Mucosa of descending colon (tissue), 3 donors: ENCODE measurements at places on chromosomes 11 and 22. TPM values are rescaled to one million over a fixed set of nuclear protein-coding genes. Genes with fewer than 3 reads are reported as not detected.

- no peak for DNase-seq
Observed at GRCh38 chr11:69120096-69120875, 35.4 kb upstream of the SMIM38 start.

RGL4 gene
- total RNA-seq = not detected

CARNS1 gene
- 0.89 TPM for total RNA-seq

PAK1 gene
- 116 TPM for total RNA-seq

TSGA10IP gene
- not detected for total RNA-seq

DNA sequence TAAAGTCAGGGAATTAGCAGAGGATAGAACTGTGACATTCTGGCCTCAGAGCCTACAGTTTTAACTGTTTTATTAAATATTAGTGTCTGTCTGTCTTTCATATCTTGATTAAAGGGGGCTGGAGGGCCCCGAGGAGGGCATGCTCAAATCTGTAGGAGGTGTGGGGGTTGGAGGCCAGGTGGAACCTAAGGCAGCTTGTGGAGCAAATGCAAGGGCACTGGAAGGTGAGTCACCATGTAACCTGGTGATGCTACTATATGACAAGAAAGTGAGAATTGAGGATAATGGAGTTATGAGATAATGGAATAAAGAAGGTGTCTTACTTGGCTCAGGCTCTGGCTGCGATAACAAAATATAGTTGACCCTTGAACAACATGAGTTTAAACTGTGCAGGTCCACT, 27.3 kb upstream of the TMEM86A start:
- no peak for DNase-seq

GRCh38 chr22:29780748-29781676, 13.8 kb downstream of the UQCR10 start:
- no peak for DNase-seq

C11orf91 gene
- 0.51 TPM for total RNA-seq

CLDN5 gene
- total RNA-seq = 22.0 TPM

KCNJ4 gene
- total RNA-seq = not detected

CCDC88B gene
- 28.8 TPM for total RNA-seq

DDI1 gene
- not detected for total RNA-seq

- DNase-seq = no peak
Observed at GRCh38 chr22:31148488-31148887, 8.2 kb upstream of the PLA2G3 start.

DNA sequence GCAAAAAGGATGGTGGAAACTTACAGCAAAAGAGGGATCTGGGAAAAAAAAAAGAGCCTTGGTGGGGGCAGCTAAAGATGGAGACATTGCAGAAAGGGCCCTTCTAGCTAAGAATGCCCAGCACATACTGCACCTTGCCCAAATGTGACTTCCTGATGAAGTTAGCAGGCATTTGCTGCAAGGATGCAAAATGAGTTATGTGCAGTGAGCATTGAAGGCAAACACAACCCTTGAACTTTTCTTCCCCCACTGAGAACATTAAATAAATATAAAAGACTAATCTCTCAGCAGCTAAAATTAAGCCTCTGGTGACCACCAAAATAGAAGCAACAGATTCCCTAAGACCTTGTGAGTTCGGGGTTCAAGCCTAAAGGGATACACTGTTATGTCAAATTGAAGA, 129.9 kb downstream of the ARL14EP start:
- DNase-seq = no peak

DNA sequence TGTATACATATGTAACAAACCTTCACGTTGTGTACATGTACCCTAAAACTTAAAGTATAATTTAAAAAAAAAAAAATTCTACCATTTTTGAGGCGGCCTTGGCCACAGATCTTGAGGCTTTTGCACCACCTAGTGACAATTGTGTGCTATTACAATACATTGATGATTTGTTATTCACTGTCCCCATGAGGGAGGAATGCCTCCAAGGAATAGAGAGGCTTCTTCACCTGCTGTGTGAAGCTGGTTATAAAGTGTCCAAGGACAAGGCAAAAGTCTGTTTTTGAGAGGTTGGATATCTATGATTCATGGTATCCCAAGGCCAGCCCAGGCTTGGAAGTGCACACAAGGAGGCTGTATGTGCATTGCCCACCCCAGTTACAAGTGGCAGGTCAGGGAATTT, 30.7 kb downstream of the SLC22A25 start:
- DNase-seq = no peak

TRPM5 gene
- 3.7 TPM for total RNA-seq

OR8A1 gene
- total RNA-seq = not detected

MN1 gene
- 7.6 TPM for total RNA-seq

NCF4 gene
- 6.3 TPM for total RNA-seq

DNA sequence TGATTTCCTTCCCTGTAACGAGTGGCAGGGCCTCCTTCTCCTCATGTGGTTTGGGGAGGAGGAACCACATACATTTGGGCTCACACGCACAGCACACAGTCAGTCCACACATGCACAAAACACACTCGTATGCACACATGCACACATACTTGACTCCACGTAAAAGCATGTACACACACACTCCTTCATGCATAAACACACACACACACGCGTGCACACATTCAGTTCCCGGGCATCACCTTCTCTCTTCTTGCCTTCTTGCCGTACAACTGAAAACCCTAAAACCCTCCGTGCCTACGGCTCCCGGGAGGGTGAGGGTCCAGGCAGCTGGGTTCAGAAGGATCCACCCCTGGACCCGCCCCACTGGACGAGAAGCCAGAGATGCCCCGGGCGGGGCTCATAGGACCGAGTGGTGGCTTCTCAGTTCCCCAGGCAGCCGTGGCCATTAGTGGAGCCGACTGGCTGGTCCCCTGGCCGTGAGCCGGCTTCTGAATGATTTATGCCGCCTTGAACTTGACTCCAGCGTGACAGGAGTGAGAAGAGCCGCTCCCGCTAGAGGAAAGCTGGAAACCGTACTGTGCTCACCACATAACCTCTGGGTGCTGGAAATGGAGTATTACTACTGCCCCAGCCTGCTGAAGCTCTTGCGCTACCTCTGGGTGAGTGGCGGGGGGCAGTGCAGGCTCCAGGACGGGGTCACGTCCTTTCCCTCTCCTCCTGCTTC, 117.4 kb downstream of the KIAA1671 start:
- DNase-seq = peak; percentile 56

GRCh38 chr22:49111085-49111484, 716.6 kb downstream of the BRD1 start:
- no peak for DNase-seq

DNA sequence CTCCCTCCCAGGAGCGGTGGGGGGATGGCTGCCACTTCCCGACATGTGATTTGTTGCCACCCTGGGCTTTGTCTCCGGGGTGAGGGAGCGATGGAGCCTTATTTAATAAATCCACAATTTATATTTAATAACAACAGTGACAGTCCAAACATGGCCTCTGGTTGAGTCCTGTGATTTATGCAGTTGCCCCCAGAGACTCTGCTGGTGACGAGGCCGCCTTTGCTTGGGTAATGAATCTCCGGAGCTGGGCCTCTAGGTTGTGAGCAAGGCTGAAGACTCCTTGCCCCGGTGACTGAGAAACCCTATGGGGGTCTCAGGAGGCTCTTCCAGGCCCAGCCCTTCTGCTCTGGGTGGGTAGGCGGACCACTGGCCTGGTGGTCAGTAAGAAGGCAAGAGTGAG, 16.7 kb downstream of the MPPED1 start:
- no peak for DNase-seq

DNA sequence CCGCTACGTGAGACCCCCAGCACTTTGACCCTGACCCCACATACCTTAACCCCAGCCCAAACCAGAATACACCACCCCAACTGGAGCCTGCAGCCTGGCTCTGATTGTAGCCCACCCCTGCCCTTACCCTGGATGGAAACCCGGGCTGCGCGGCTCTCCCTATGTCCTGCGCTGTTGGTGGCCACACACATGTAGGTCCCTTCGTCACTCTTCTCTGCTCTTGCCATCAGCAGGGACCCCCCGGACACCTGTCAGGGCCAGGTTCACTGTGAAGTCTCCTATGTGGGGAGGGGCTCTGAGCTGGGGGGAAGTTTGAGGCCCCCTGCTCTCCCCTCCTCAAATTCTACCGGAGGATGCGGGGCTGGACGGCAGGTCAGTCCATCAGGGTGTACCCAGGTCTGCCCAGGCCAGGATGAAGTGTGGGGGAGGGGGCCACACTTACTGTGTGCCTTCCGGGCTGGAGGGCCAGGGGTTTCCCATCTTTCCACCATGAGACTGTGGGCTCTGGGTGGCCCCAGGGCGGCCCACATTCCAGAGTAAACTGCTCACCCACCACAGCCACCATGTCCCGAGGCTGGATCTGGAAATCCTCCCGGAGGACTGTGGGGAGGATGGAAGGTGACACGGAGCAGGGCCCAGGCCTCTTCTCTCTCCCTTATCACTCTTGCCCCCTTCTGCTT, 1.5 kb downstream of the ROBO4 start:
- DNase-seq = no peak

GRCh38 chr22:41917375-41917902, 2.6 kb upstream of the SHISA8 start:
- no peak for DNase-seq

- DNase-seq = no peak
Observed at GRCh38 chr11:119371778-119372182, 9.7 kb downstream of the USP2 start.

- DNase-seq = no peak
Observed at GRCh38 chr11:124749912-124750311, 2.1 kb downstream of the VSIG2 start.

BEST1 gene
- total RNA-seq = 0.41 TPM

SPDYC gene
- total RNA-seq = not detected

- no peak for DNase-seq
Observed at GRCh38 chr11:75851203-75851602, 36.2 kb downstream of the UVRAG start.
